ENCODE measurements at places on chromosomes 6 and 20. TPM values are rescaled to one million over a fixed set of nuclear protein-coding genes. Genes with fewer than 3 reads are reported as not detected.

DNA sequence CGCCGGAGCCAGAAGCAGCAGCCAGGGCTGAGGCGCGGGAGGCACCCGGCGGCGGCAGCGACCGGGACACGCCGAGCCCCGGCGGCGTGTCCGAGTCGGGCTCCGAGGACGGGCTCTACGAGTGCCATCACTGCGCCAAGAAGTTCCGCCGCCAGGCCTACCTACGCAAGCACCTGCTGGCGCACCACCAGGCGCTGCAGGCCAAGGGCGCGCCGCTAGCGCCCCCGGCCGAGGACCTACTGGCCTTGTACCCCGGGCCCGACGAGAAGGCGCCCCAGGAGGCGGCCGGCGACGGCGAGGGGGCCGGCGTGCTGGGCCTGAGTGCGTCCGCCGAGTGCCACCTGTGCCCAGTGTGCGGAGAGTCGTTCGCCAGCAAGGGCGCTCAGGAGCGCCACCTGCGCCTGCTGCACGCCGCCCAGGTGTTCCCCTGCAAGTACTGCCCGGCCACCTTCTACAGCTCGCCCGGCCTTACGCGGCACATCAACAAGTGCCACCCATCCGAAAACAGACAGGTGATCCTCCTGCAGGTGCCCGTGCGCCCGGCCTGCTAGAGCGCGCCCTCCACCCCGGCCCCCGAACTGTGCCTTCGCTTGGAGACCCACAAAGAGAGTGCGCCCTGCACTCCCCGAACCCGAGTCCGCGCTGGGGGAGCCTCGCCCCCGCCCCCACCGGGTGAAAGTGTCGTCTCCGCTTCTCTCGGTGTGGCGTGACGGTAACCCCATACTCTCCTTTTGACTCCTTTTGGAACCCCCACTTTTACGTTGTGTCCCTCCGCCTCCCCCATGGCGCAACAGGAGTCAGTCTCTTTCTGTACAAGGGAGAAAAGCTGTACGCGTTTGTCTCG, 1.6 kb downstream of the INSM1 start:
- DNase-seq: no peak
- no peaks in the 10 kb centered on the region for H3K27me3 ChIP-seq
- H3K4me3 ChIP-seq: peak overlapping the region; percentile 32
- no peak overlapping the region for H3K27ac ChIP-seq
- peaks cover 10% of the 10 kb centered on the region for H3K4me1 ChIP-seq

DNA sequence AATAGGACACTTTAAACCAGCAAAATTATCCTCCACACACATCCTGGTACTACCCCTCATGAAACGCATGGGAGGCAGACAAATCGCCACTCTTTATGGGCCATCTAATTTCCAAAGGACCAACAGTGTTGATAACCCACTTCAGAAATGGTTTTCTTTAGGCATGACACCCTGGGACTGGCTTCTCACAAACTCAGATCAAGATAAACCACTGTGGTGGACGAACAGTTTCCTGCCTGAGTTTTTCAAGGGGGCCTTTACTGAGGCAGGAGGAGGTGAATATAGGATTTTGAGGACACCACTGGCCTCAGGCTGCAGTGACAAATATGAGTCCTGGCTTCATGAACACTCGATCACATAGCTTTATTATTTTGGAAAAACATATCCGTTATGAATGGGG, 26.0 kb downstream of the TRAM2 start:
- H3K4me1 ChIP-seq: peaks cover 8% of the 10 kb centered on the region
- H3K36me3 ChIP-seq: no peaks in the 10 kb centered on the region
- DNase-seq: no peak

GRCh38 chr6:136846046-136846445, 23.7 kb downstream of the PEX7 start:
- no peak overlapping the region for H3K4me3 ChIP-seq
- DNase-seq: no peak
- H3K36me3 ChIP-seq: no peaks in the 10 kb centered on the region
- no peaks in the 10 kb centered on the region for H3K4me1 ChIP-seq
- H3K27me3 ChIP-seq: no peaks in the 10 kb centered on the region

GRCh38 chr6:14766391-14766994, 479.4 kb upstream of the JARID2 start:
- no peak for DNase-seq
- H3K27ac ChIP-seq: no peak overlapping the region
- no peaks in the 10 kb centered on the region for H3K4me1 ChIP-seq
- H3K4me3 ChIP-seq: no peak overlapping the region
- H3K27me3 ChIP-seq: no peaks in the 10 kb centered on the region

RAB44 gene
- total RNA-seq: under 0.01 TPM

SLC52A3 gene
- 4.1 TPM for total RNA-seq

- DNase-seq: peak; percentile 99
- H3K4me1 ChIP-seq: peaks cover 10% of the 10 kb centered on the region
- H3K4me3 ChIP-seq: peak overlapping the region; percentile 93
Measured at GRCh38 chr6:31619805-31620585, 520 bp upstream of the PRRC2A start.

GRCh38 chr6:163900570-163900969, 486.1 kb downstream of the QKI start:
- H3K27ac ChIP-seq: no peak overlapping the region
- DNase-seq: no peak
- no peak overlapping the region for H3K4me3 ChIP-seq

- H3K4me1 ChIP-seq: no peaks in the 10 kb centered on the region
- no peak for DNase-seq
- no peaks in the 10 kb centered on the region for H3K27me3 ChIP-seq
- H3K4me3 ChIP-seq: no peak overlapping the region
Measured at GRCh38 chr20:60064554-60065196, 106.5 kb downstream of the CDH26 start.

DNA sequence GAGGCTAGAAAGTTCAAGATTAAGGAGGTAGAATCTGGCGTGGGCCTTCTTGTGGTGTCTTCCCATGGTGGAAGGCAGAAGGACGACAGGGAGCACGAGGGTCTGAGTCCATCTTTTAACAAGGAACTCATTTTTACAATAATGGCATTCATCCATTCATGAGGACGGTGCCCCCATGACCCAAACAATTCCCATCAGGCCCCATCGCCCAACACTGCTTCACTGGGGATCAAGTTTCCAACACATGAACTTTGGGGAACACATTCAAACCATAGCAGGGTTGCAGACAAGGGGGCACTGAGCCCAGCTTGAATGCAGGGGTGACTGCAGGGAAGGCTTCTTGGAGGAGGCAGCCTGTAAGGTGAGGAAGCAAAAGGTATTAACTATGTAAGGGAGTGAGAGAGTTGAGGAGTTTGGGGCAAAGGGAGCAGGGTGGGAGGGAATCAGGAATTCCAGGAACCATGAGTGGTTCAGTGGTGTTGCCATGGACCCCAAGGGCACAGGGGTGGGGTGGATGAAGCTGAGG, 5.5 kb downstream of the RAB44 start:
- no peak overlapping the region for H3K4me3 ChIP-seq
- H3K36me3 ChIP-seq: no peaks in the 10 kb centered on the region
- no peak for DNase-seq
- no peaks in the 10 kb centered on the region for H3K4me1 ChIP-seq
- H3K27me3 ChIP-seq: no peaks in the 10 kb centered on the region
- no peak overlapping the region for H3K27ac ChIP-seq

DNA sequence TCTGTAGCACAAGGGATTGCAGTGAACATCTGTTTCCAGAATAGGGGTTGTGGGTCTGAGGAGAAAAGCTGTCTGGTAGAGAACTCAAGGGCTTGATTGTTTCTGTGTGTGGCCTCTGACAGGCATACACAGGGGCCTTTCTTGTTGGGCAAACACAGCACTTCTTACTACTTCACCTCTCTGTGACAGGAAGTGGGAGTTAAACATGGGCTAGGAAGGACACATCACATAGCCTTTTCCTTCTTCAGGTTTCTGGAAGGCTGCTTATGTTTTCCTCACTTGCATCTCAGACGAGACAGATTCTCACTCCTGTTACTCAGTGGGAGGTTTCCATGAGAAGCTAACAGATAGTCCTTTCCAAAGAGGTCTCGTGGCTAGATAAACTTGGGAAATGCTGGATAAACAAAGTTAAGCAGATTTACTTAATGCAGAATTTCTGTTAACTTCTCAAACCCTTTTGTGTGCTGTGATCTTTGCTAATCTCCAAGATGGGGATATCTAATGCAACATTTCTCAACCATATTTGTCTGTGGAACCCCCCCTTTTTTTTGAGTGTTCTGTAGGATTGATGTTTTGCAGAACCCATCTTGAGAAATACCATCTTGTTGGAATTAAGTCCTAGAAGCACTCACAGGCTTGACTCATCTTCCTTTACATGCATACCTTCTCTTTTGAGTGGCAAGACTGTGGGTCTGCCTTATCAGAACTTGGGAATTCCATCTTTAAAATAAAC, 41.9 kb upstream of the RNF8 start:
- no peak overlapping the region for H3K4me3 ChIP-seq
- H3K36me3 ChIP-seq: no peaks in the 10 kb centered on the region
- H3K27me3 ChIP-seq: no peaks in the 10 kb centered on the region
- no peaks in the 10 kb centered on the region for H3K4me1 ChIP-seq
- no peak for DNase-seq
- H3K27ac ChIP-seq: no peak overlapping the region

- no peaks in the 10 kb centered on the region for H3K4me1 ChIP-seq
- peak; percentile 19 for DNase-seq
- H3K27me3 ChIP-seq: no peaks in the 10 kb centered on the region
- no peak overlapping the region for H3K4me3 ChIP-seq
- H3K27ac ChIP-seq: no peak overlapping the region
Measured at GRCh38 chr6:140174524-140174923, 800.1 kb upstream of the CITED2 start.

CD24 gene
- 470 TPM for total RNA-seq

DNA sequence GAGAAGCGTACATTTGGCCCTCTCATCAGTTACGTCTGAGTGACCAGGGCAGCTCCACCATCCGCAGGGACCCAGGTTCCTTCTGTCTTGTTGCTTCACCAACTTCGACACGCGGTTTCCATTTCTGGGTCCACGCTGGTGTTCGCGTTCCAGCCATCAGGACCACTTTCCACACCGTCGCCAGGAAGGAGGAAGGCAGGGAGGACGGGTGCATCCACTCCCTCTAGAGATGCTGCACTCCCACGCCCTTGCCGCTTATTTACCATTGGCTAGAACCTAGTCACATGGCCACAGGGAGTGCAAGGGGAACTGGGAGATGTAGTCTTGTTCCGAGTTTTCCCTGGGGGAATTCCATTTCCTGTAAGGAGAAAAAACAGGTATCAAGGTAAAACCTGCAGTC, 33.2 kb upstream of the SNX9 start:
- H3K4me3 ChIP-seq: no peak overlapping the region
- no peaks in the 10 kb centered on the region for H3K27me3 ChIP-seq
- peaks cover 11% of the 10 kb centered on the region for H3K4me1 ChIP-seq
- no peak overlapping the region for H3K27ac ChIP-seq
- no peaks in the 10 kb centered on the region for H3K36me3 ChIP-seq

- H3K27me3 ChIP-seq: no peaks in the 10 kb centered on the region
- no peak overlapping the region for H3K27ac ChIP-seq
- no peak for DNase-seq
- H3K4me1 ChIP-seq: no peaks in the 10 kb centered on the region
Measured at GRCh38 chr6:157929076-157929475, 52.6 kb upstream of the SYNJ2 start.

DNA sequence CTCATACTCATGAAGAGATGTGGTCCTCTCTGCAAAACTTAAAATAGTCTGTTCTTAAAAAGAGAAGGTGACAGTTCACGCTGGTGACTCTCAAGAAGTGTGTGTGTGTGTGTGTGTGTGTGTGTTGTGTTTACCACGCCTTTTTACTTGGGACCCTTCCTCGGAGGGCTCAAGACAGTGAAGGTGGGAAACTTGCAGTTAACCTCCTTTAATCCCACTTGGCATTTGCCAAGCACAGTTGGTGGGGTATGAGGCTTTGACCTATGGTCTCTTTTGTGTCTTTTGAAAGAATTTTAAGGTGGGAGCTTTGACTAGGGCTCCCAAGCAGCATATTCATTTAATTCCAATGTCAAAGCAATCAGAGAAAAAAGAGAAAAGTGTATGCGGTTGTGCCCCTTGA, 395.8 kb downstream of the TFAP2B start:
- H3K4me3 ChIP-seq: no peak overlapping the region
- no peaks in the 10 kb centered on the region for H3K27me3 ChIP-seq
- no peaks in the 10 kb centered on the region for H3K36me3 ChIP-seq
- H3K4me1 ChIP-seq: no peaks in the 10 kb centered on the region
- no peak overlapping the region for H3K27ac ChIP-seq
- DNase-seq: no peak

DNA sequence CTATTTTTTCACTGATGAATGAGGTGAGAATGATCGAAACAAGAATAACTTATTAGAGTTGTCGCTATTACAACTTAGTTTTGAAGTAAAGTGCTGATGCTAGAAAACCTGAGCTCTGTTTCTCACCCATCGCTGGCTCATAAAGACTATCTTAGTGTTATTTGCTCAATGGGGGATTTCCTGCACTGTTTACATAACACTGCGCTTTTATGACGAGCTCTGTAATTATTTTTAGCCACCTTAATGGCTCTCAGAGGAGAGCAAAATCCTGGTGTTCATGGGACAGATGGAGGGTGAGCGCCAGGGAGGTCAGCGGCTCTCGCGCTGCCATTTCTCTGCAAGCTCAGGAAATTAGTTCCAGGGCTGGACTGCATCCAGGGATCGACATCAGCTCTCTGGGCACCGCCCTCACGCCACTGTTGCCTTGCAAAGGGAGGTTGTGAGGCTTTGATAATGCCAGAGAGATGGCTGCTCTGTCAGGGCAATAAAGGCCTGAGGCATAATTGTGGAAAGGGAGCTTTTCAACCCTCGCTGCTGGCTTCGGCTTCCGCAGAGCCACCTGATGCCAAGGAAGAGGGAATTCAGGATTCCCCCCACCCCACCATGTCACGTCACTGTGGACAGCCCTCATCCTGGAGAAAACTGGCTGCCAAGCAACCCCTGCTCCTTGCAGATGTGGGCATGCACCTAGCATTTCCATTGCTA, 72.0 kb downstream of the DACT2 start:
- no peak overlapping the region for H3K27ac ChIP-seq
- DNase-seq: no peak
- H3K4me1 ChIP-seq: no peaks in the 10 kb centered on the region
- H3K4me3 ChIP-seq: no peak overlapping the region
- H3K27me3 ChIP-seq: no peaks in the 10 kb centered on the region

TCF21 gene
- total RNA-seq: 1.0 TPM

DNA sequence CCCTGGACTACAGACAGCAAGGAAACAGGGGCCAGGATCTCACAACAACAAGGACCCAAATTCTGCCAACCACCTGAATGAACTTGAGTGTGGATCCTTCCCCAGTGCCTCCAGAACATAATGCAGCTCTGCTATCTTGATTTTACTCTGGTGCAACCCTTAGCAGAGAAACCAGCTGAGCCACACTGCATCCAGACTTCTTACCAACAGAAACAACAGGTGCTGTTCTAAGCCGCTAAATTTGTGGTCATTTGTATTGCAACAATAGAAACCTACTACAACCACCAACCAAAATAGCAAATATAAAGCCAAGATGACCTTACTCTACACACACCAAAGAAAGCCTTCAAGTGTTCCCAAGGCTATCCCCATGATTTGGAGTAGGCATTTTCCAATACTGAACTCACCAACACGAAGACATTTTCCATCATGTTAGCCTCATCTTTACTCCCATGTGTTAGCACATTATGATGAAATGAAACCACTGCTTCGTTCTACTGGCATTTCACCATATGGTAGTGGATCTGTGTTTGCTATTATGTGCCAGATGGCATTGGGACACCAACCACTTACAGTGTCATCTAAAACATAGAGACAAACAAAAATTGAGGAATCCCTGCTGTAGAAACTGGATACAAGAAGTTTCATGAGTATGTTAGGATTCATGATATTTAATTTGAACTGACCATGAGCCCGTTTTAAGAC, 249.8 kb upstream of the ID4 start:
- no peaks in the 10 kb centered on the region for H3K27me3 ChIP-seq
- no peak overlapping the region for H3K4me3 ChIP-seq
- no peak for DNase-seq
- H3K27ac ChIP-seq: no peak overlapping the region
- H3K4me1 ChIP-seq: no peaks in the 10 kb centered on the region

Measured in breast epithelium (tissue), 4 donors.